ENCODE measurements at places on chromosomes 12 and 14. TPM values are rescaled to one million over a fixed set of nuclear protein-coding genes. Genes with fewer than 3 reads are reported as not detected.

The SOAT2 gene
- total RNA-seq, result not detected

The PRH2 gene
- not detected for total RNA-seq

The CAPZA3 gene
- total RNA-seq, result not detected

DNA sequence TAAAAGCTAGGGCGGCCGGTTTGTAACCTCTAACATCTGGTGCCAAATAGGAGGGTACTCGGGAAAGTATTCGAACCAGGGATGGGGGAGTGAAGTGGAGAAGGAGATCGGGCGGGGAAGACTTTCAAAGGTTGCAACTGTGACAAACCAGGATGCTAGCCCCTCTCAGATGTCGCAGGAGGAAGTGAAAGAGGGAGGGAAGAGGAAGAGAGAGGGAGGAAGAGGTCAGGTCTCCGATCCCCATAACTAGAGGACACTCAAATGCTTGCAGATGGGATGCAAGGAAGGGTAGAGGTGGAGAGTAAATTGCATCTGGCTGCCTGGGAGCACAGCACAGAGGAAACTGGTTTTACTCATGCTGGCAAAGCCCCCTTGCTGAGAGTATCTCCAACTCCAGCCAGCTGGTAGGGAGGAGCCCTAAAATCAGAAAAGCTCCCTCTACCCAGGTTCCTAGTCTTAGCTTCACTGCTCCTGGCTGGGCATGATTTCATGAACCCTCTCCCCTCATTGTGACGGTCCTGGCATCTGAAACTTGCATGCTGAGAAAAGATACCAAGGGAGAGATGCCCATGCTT, 696.7 kb upstream of the TBX3 start:
- DNase-seq, result no peak

- no peak for DNase-seq
Observed at GRCh38 chr12:6852651-6853354, 853 bp downstream of the USP5 start.

GRCh38 chr12:57623811-57624390, 9.1 kb downstream of the B4GALNT1 start:
- DNase-seq, result no peak

Measured in endothelial cell (in vitro differentiated cells).